ENCODE measurements at places on chromosomes 16 and 17.

DNA sequence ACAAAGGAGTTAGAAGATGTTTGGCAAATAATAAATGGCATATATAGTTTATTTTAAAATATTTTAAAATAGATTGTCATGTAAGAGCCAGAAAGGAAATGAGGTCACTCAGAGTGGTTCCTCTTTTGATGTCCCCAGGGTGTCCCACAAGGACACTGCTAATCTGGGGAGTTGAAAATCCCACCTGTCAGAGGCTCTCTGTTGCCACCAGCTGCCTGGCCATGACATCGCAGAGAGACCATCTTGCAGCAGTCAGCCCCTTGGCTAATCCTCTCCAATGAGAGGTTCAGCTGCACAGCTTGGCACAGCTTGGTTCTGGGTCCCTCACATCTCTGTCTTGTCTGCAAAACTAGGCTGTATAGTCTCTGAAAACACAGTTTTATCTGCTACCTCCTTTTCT is 11.0 kb upstream of the RBFOX1 start:
- no peak for DNase-seq

- DNase-seq, result peak; percentile 10
These were observed 8.5 kb downstream of the NAGPA start for GRCh38 chr16:5025171-5025632.

DNA sequence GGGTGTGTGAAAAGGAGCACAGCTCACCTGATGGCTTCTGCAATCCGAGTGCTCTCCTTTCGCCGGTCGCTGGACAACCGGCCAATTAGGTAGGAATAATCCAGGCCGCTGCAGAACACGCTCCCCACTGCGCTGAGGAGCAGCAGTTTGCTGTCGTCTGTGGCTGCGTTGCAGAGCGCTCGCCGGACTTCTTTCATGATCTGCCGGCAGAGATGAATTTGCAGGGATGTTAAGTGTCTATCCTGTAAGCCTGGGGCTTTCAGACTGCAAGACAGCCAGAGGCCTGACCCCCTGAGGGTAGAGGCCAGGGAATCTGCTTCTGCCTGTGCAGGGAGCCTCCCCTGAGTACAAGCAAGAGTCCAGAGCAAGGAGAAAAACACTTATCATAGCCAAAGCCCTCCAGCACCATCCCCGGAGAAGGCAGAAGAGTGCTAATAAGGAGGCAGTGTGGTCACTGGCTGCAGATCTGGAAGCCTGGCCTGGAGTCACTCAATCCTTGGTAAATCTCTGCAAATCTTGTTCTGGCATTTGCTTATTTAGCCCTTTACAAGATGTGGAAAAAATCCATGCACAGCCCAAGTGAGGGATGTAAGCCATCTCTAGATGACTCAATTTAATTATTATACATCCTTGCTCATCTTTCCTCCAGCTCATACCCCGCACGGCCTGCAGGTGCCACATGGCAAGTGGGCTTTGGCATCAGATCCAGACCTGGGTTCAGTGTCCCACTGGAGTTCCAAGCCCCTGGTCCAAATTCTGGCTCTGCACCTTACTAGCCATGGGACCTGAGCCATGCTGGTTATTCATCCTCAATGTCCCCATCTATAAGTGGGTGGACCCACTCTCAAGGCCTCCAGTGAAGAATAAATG is 80.2 kb downstream of the DYNLRB2 start:
- no peak for DNase-seq

DNA sequence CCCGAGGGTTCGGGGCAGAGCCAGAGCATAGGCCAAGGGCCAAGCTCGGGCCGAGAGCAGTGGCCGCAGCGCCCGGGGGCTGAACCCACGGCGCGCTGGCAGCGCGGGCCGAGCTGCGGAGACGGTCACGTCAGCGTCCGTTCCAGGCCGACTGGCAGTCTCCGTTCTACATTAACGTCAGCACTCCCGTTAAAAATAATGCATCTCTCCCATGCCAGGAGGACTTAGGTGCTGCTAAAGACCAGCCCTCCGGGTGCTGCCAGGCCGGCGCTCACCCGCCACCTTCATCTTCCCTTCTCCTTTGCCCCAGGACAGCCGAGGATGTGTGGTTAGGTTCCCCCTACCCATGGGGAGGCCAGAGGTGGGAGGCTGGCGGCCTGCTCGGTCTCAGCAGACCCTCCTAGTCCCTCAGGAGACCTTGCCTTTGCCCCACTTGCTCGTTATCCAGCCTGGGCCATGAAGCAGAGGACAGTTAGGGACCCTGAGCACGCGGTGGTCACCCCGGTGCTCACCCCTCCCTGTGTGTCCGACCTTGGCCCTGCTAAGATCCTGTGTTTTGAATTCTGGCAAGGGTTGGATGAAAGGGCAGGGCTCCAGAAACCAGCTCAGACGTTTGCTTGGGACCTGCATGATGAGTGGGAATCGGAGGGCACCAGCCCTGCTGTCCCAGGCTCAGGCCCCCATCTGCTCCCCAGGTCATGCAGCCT is 572 bp downstream of the MPG start:
- DNase-seq, result peak; percentile 41

DNA sequence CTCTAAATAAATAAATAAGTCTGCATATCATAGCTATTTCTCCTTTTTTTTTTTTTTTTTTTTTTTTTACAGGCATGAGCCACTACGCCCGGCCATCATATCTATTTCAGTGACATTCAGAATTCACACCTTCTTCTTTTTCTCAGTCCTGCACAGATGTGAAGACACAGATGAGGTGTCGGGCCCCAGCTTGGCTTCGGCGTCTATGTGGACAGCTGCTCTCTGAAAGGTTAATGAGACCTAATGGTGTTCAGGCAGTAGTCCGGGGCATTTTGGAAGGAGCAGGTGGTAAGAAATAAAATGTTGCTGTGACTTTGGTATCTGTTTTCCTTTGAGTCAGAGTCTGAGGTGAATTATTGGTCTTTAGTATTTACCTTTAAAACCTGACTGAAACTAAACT is 23.6 kb downstream of the TANGO6 start:
- DNase-seq, result no peak

DNA sequence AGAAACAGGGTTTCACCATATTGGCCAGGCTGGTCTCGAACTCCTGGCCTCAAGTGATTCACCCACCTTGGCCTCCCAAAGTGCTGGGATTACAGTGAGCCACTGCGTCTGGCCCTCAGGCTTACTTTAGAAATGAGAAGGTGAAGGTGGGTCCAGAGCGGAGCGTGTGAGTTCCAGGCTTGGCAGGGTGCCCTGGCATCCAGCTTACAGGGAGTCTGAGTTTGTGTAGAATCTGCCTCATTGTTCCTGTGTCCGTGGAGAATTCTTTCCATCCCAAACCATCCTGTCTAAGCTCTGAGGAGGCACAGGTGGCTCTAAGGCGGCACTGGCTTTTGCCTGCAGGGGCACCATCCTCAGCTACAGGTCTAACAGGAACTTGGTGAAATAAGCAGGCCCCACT is 50.6 kb downstream of the RAB11FIP3 start:
- peak; percentile 18 for DNase-seq
